ENCODE measurements at places on chromosomes 16 and 17.

- no peak for DNase-seq
Observed at GRCh38 chr16:50213939-50214519, 52.3 kb upstream of the ADCY7 start.

GRCh38 chr17:3961564-3962047 is 2.6 kb downstream of the ATP2A3 start:
- no peak for DNase-seq

DNA sequence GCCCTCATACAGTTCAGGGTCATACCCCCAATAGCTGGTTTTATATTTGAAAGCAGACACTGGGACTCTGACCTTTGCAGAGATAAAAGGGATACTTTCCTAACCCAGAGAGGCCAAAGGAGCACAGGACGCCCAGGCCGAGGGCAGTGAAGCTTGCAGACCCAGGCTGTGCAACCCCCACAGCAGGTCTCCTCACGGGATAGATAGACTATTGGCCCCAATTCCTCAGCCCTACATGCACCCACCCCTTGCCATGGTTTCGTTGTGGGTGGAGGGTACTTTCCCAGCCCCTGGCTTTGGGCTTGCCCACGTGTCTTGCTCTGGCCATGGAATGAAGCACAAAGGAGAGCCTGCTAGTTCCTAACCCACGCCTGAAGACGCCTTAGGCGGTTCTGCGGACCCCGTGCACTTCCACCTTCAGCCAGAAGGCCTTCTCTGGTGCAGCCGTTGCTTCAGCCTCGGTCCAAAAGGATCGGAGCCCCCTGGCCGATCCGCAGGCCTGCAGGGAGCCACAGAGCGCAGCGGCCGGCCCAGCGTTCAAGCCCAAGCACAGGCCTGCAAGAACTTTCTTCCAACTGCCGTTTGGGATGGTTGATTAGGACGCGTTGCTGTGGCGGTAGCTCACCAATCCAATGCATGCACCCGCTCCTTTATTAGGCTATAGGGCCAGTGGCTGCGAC is 9.8 kb upstream of the BRCA1 start:
- no peak for DNase-seq

- no peak for DNase-seq
Observed at GRCh38 chr16:16101585-16101984, 121.7 kb downstream of the ABCC6 start.

- no peak for DNase-seq
Observed at GRCh38 chr16:46573008-46573833, 48.0 kb downstream of the SHCBP1 start.

GRCh38 chr17:82053130-82053529 is 1.4 kb downstream of the GPS1 start:
- no peak for DNase-seq

Measured in stimulated activated CD8-positive, alpha-beta memory T cell treated with anti-CD3 and anti-CD28 coated beads, Interleukin-15, amount 100 ng/mL, for 4 hours (primary cell).